NCI-H510A treated with DMSO at 0.1 percent for 48 hours (cell line): ENCODE measurements at places on chromosomes 2 and 18.

- DNase-seq: no peak
Observed at GRCh38 chr2:181971032-181971431, 14.6 kb upstream of the PPP1R1C start.

DNA sequence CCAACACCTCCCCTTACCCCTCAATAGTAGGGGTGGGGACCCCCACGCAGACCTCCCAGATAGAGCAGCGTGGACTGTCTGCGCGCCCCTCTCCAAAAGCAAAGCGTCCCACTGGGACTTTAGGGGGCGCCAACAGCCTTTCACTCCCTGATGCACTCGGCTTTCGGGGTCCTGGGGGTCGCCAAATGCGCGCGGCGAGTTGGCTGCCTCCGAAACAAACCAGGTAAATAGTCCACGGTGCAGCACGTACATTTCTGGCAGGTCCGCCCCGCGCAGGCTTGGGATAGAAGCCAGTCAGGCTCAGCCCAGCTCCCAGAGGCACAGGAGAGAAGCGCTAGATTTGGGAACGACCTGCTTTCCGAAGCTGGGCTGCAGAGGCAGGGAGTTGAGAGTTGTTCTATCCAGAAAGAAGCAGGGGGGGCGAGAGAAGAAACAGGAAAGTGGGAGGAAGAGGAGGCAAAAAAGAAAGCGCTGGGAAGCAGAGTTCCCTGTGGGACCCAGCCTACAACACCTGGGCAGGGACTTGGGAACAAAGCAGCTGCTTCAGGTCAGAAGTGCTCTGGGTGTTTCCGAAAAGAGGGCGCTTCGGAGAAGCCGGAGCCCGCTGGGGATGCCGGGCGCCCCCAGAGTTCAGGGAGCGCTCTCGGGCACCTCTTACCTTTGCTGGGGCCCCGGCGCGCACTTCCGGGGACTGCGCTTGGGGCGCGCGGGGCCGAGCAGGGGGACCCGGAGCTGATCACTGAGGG lies 544 bp downstream of the EVA1A start:
- no peak for DNase-seq

GRCh38 chr2:159290289-159290907 lies 3.9 kb upstream of the WDSUB1 start:
- peak; percentile 37 for DNase-seq

DNA sequence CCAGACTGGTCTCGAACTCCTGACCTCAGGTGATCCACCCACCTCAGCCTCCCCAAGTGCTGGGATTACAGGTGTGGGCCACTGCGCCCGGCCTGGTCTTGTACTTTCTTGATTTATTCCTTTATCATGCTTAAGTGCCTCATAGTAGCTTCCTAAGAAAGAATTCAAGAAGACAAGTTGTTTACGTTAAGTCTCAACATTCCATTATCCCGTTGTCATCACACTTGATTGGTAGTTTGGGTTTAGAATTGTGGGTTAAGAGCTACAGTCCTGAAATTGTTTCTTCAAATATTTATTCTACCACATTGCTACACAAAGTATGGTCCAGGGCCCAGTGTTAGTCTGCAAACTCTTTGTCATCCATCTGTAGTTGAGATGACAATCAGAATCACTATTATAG lies 194.0 kb downstream of the VWC2L start:
- DNase-seq: no peak

GRCh38 chr2:140658760-140659692 lies 1471.8 kb downstream of the LRP1B start:
- no peak for DNase-seq

DNA sequence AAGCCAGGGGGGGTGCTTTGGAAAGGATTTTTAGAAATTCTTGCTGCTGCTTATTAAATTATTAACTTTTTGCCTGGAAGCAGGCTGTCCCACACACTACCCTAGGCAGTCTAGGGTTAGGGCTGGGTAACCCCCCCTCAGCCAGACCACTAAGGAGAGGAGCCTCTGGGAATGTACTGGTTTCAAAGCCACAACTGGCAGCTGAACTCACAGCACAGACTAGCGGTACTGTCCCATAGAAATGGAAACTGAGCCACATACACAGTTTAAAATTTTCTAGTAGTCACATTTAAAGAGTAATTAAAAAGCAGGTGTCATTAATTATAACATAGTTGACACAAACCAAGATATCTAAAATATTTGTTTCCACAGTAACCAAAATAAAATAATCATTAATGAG lies 50.1 kb downstream of the SPRED2 start:
- no peak for DNase-seq

GRCh38 chr2:105929516-105929915 lies 184.8 kb downstream of the NCK2 start:
- DNase-seq: no peak

DNA sequence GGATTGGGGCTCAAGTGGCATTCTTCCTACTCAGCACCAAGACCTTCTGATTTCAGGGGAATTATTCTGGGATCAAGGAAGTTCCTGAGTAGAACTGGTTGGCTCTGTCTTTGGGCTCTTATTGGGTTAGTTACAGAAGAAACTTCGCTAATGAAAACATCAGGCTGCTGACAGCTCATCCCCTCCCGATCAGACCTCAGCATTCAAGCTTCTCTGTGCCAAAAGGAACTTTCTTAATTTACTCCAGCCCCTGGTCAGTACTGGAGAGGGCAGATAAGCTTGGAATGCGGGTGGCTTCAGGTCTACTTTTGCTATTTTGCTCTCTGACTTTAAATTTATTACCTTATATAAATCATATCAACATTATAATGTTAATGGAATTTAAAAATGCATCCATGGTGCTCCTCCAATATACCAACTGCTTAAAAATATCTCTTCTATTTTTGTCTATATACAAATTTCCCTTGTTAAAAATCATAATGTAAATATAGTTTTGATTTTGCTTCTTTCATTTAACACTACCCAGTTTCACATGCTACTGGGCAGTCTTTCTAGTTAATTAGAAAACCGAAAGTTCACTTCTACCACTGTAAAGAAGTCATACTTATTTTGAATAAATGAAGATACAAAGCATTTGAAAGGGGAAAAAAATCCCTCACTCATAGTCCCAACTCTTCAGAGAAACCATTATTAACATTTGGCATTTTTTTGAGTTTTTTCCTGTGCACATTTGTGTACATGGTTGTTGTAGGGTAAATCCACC lies 34.4 kb downstream of the PCARE start:
- no peak for DNase-seq

DNA sequence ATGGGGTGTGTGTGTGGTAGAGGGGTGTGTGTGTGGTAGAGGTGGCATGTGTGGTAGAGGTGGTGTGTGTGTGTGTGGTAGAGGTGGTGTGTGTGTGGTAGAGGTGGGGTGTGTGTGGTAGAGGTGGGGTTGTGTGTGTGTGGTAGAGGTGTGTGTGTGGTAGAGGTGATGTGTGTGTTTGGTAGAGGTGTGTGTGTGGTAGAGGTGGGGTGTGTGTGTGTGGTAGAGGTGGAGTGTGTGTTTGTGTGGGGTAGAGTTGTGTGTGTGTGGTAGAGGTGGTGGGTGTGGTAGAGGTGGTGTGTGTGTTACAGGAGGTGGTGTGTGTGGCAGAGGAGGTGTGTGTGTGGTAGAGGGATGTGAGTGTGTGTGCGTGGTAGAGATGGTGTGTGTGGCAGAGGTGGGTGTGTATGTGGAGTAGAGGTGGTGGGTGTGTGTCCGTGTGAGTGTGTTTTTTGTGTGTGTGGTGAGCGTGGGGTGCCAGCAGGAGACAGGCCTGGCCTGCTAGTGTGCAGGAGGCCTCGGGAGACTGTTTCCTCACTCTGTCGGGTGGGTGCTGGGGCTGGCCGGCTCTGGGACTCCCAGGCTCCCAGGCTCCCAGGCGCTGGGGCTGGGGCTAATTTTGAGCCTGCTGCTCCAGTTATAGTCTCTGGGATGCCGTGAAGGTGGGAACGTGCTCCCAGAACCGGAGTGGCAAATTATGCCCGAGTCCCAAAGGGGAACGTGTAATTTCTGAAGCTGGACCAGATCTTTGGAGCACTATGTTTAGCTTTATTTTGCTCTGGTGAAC lies 165.2 kb downstream of the DYSF start:
- DNase-seq: no peak

DNA sequence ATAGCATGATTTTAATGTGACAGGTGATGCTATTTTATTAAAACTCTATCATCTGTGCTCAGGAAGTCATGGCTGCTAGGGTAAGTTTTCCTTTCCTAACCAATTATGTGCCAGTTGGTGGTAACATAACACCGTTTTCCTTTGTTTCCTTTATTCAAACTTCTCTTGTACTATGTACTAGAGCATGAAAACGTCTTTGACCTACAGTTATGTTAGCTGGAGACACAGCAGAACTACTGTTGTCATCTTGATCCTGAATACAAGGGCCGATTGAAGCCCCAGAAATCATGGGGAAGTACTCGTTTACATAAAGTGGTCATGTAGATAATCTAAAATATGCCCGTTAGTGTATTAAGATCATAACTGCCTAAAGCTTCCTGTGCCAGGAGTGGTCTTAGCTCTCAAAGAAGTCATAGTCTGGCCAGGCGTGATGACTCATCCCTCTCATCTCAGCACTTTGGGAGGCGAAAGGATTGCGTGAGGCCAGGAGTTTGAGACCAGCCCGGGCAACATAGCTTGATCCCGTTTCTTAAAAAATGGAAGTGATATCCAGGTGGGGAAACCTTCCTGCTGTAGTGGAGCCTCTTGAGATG lies 20.5 kb downstream of the NEDD4L start:
- peak; percentile 33 for DNase-seq

DNA sequence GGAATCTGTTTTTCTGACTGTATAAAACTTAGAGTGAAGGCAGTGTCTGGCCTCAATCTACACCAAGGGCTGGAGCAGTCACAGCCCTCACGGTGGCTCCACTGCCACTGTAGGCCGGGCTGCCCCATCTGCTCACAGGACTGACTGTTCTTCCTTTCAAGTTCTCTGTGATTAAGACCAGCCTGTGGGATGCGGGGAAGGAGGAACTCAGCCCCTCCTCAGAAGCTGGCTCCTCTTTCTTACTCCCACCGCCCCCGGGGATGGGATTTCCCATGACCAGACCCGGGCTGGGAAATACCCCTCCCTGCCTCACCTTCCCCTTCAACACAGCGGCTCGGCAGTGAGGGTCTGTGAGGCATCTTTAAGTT lies 106.0 kb downstream of the COPS8 start:
- DNase-seq: no peak
